ENCODE measurements at places on chromosomes 2 and 18.

DNA sequence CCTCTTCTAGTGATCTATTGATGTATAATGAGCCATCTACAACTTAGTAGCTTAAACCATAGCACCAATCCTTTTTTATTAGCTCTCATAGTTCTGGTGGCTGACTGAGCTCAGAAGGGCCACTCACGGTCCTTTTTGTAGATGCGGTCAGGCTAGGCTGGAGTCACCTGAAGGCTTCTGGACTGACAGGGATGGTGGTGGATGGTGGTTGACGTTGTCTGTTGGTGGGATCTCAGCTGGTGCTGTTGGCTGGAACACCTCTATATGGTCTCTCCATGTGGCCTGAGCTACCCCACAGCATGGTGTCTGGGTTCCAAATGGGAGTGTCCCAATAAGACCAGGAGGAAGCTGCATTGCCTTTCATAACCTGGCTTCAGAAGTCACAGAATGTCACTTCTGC, 68.0 kb downstream of the BCL2L11 start:
- DNase-seq: no peak

- DNase-seq: no peak
Measured at GRCh38 chr2:50602636-50603327, 429.1 kb downstream of the NRXN1 start.

DNA sequence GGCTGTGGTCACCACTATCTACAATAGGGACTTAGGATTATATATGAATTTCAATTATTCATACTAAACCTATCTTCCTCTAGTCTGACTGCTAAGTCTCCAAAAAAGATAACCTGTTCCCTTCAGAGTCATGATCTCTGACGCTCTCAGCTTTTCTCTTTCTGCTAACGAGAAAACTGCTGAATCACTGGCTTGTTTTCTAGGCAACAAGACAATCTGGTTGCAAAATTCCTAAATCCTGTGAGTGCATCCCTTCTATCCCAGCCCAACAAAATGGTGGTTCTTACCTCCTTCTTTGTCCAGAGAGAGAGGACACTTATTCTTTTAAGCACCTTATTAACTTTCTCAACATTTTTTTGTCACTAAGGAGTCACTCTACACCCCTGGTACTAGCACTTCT, 312.3 kb upstream of the PKDCC start:
- no peak for DNase-seq

DNA sequence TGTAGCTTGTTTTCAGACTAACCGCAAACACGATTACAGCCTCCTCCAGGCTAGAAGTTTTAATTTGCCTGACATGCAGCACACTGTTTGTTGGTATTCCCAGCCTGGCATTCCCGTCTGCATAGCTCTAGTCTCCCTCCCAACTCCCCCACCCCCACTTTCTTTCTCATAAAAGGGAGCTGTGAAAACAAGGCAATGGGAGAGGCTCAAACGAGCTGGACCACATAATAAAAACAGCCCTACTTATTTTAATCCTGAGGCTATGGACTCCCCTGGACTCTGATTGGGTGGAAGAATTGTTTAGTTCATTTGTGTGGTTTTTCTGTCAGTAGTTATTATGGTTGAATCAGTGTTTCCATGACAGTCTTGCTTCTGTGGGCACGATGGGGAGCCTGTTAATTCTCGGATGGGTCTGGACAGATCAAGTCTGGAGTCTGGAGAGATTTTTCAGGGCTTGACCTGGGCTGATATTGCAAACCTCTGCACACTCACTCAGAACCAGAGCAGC, 1.2 kb downstream of the STON1 start:
- DNase-seq: no peak

DNA sequence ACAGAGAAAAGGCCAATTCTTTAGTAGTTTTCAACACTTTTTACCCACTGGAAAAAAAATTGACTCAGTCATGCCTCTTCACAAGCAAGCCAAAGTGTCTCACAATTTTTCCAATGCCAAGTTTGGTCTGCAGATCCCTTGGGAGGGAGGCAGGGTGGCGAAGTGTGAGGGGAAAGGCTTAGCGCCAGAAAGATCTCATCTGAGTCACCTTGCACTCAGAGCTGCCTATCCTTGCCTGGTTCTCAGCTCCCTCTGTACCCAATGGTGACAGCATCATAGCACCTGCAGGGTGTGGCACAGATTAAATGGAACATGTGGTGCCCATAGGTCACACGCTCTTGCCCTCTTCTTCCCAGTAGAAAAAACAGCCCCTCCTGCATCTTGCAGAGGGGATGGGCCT, 55.2 kb upstream of the GYPC start:
- DNase-seq: no peak
